Cardiac ventricle fibroblast (primary cell): ENCODE measurements at places on chromosomes 4 and X. TPM values are rescaled to one million over a fixed set of nuclear protein-coding genes. Genes with fewer than 3 reads are reported as not detected.

The SPON2 gene
- 253 and 255 TPM in 2 replicates for total RNA-seq

The CXCL1 gene
- total RNA-seq: 54.5 and 69.2 TPM in 2 replicates

The FRG2 gene
- total RNA-seq: not detected in 2 replicates

The TMEM31 gene
- total RNA-seq: not detected in 2 replicates

The FABP2 gene
- not detected in 2 replicates for total RNA-seq

The SULT1E1 gene
- 0.20 and 0.44 TPM in 2 replicates for total RNA-seq

The TLR8 gene
- total RNA-seq: not detected in 2 replicates
